ENCODE measurements at places on chromosomes 12 and 14.

GRCh38 chr14:33849455-33849801 is 101.4 kb downstream of the EGLN3 start:
- DNase-seq: no peak

- DNase-seq: no peak
These were observed 155.5 kb downstream of the ZFP36L1 start for GRCh38 chr14:68637106-68638021.

DNA sequence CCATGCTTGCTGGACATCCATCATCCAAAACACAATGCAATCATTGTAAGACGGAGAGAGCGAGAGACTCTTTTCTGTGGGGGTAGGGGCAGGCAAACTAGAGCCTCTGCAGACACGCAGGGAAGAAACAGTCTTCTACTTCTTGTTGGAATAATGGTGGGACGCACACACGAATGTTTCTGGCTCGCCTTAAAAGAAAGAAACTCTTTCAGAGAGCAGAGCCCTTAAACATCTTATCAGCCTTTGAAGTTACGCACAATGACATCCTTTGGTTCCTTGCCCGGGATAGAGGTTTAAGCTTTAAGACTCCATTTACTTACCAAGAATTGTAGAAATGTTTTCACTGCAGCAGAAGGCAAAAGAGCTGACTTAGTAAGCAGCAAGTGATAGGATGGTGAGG is 133.8 kb upstream of the FOXN3 start:
- no peak for DNase-seq

DNA sequence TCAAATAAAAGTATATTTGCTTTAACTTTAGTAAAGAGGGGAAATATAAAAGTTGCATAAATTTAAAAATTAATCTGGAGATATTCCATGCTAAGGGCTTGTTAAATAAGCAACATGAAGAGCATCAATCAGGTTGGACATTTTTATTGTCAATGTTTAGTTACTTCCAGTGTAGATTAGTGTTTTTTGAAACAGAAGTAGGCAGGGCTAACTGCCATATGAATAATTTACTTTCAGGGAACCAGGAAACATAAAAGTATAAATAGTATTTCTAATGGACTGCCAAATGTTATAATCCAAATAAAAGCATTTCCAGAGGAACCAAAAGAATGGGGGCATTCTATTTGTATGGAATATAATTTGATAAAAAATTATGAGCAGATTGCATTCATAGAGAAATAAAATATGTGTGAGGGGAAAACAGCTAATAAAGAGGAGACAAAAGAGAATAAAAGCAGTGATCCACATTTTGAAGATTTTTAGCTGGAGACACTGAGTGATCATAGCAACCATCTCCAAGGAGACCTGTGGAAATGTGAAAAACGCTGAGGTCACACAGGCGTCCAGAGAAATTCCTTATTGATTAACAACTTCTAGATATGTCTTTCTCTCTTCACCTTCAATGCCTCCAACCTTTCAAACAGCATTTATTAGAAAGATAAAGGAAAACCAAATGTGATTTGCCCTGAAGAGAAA is 70.8 kb downstream of the SRGAP1 start:
- DNase-seq: no peak

DNA sequence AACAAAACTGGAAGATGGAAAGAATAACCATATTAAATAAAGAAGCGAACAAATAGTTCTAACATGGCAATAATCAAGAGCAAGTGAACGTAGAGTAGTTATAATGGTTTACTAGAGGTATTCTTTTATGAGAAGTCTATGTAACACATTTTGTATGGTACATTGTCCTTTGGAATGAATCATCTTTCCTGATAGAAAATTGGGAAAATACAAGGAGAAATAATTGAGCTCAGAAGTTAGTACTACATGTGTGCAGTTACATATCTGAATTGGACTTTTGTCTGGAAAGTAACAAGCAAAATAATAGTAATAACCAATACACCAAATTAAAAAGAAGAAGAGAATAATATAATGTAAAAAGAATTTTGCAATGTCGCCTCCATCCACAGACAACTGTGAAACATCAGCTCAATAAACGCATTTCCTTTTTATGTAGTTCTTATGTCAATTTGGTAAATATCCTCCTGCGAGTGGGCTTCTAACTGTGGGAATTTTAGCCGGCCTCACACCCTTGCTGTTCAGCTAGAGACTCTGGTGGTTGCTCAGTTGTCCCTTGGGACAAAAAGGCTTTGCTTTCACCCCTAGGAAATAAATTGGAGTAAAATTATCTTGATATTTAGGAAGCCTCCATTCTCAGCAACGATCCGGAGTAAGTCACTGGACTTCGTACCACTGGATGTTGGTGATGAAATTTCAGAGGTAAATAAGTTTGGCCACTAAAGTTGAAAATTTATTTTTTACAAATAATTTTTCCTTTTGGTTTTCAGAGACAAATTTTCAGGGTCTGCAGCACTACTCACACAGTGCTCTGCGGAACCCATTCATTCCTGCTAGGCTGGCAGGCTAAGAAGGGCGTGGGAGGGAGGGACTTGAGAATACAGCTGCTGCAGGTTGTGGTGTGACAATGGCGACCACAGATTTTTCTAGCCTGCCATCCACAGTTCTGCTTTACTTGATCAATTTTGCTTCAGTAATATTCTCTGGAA is 1.1 kb upstream of the TUBA1A start:
- DNase-seq: no peak

DNA sequence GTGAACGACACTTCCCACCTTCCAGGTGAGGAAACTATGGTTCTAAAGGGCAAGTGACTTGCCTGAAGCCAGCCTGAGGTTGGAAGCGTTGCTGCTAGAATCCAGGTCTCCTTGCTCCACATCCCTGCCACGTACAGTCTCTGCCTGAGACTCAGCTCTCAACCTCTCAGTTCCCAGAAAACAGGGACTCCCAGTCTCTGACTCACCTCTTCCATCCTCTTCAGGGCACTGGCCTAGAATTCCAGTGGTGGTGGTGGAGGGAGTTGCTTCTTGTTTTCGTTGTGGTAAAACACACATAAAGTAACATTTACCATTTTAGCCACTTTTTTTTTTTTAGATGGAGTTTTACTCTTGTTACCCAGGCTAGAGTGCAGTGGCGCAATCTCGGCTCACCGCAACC is 7.3 kb downstream of the GPR68 start:
- DNase-seq: no peak

DNA sequence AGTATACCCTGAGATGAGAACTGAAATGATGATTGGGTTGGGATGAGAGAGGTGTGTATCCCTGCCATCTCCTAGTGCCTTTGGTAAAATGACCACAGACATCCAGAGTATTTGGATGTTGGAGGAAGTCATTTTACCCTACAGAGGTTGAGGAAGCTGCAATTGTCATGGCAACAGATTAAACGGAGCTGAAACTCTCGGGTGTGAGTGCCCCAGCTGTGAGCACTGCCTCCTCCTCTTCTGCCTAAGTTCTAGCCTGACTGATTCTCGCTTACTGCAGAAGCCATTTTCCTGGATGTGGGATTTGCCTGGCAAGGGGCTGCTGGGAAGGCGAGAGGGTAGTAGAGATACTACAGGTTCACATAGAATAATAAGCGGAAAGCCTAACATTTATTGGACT is 10.3 kb upstream of the PPP4R4 start:
- no peak for DNase-seq

DNA sequence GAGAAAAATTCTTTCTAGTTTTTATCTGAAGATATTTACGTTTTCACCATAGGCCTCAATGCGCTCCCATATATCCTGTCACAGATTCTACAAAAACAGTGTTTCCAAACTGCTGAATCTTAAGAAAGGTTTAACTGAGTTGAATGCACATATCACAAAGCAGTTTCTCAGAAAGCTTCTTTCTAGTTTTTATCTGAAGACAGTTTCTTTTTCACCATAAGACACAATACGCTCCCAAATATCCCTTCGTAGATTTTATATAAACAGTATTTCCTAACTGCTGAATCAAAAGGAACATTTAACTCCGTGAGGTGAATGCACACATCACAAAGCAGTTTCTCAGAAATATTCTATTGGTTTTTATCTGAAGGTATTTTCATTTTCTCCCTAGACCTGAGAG is 385.5 kb downstream of the ALG10 start:
- no peak for DNase-seq

DNA sequence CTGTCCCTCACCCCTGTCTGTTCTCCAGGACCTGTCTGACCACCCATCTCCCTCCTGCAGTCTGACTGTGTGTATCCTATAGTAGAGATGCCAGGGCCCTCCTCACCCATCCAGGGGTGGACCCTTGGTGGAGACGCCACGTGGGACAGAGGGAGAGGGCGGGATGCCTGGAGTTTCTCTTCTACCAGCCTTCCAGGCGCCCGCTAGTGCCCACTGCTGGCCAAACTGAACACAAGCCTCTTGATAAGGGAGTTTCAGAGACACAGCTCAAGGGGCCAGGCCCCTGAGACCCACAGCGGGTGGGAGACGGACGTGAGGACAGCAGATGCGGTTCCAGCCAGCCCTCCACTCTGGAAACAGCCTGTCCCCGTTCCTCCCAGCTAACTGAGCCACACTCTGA is 147.3 kb downstream of the RBM19 start:
- DNase-seq: no peak

DNA sequence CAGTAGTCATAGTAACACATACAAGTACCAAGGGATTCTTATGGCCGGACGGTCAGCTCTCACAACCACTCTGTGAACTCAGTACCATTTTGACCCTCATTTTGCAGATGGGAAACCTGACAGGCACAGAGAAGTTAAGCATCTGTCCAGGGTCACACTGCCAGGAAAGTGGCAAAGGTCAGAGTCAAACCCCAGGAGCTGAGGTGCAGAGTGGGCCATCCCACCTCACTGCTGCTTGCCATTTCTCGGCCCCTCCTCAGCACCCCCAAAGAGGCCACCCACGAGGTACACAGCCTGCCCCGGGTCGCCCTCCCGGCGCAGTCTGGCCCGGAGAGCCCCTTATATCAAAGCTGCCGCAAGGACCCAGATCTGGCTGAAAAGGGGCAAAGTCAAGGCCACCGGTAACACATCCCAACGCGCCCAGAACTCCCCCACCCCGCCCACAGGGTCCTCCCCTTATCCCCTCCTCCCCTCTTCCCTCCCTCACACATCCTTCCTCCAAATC is 1.7 kb downstream of the NCOR2 start:
- DNase-seq: no peak

GRCh38 chr12:53683494-53683893 is 7.6 kb upstream of the ATP5MC2 start:
- DNase-seq: no peak

GRCh38 chr14:76115010-76115422 is 36.7 kb upstream of the GPATCH2L start:
- no peak for DNase-seq

DNA sequence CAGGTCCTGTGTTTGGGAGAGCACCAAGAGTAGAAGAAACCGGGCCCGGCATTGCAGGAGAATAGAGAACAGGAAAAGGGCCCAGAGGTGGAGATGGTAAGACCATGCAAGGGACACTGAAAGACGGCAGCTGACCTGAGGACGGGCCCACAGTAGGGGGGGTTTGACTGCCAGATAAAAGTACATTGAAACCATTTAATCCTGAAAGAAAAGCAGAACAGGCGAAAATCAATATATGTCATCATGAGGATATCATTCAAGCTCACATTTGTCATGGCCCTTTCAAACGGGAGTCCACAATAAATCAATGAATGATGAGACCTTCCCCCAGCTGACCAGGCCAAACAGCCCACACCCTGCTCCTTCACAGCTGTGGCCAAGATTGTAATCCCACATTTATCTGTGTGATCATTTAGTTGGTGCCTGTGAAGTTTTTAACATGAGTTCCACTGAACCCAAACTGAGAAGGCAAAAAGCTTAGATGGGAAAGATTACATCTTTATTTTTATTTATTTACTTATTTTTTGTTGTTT is 39.5 kb downstream of the E2F7 start:
- no peak for DNase-seq

DNA sequence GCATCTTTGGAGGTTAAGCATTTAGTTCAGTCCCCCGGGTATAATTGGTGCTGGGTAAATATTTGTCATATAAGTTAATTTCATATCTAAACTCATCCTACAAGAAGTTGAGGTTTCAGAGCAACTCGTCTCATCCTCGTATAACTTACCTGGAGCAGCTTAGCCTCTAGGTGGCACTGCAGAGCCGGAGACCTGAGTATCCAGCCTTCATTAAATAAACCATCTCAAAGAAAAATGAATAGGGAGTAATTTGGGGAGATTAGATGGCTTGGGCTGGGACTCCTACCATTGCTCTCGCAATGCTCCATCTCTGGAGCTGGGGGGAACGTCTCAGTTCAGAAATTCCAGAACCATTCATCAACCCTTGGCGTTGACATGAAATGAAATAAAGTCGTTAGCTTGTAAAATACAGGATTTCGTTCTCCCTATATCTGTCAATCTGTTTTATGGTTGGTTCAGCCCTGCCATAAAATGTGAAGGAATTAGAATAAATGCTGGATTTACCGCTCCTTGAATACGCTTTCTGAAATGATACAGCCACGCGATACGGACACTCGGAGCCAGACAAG is 122.9 kb upstream of the TMEM132D start:
- no peak for DNase-seq

DNA sequence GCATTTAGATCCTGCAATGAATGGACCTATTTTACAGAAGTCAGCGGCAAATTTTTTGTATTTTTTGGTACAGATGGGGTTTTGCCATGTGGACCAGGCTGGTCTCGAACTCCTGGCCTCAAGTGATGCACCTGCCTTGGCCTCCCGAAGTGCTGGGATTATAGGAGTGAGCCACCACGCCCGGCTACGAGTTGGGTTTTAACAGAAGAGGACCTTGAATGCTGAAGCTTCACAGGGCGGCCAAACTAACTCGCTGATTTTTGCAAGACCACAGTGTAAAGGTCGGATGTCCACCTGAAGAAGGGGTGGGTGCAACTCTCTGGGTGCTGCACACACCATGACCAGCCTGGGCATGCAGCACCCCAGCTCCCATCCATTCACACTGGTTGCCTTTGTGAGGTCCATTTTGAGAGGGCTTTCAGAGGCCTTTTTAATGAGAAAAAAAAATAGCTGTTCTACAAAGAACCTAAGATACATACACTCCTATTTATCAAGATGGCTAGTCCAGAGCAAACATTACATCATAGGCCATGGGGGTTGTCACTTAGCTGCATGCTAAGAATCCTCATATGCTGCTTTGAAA is 21.6 kb upstream of the CDK2AP1 start:
- no peak for DNase-seq

GRCh38 chr12:26327975-26328644 is 132.7 kb downstream of the SSPN start:
- DNase-seq: no peak

DNA sequence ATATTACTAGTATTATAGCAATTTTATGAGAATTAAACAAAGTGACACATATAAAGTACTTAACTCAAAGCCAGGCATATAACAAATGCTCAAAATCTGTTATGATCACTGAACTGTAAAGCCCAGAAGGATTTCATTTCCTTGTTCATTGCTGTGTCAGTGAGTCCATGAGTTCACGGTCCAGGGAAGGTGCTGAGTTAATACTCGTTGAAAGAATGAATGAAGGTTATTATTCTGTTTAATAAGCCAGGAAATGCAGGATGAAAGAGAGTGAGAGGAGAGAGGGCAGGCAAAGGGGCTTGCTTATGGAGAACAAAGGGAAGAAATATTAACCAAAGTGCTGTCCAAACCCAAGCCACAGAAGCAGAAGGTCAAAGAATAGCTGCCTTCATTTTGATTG is 40.2 kb upstream of the NT5DC3 start:
- DNase-seq: no peak

- DNase-seq: no peak
These were observed 8.5 kb downstream of the C1S start for GRCh38 chr12:7068994-7069346.
